ENCODE measurements at places on chromosomes 13 and 19. TPM values are rescaled to one million over a fixed set of nuclear protein-coding genes. Genes with fewer than 3 reads are reported as not detected.

GRCh38 chr19:13024126-13024950 is 29.1 kb downstream of the NFIX start:
- no peak for DNase-seq

- DNase-seq, result no peak
Measured at GRCh38 chr19:17618936-17619335, 63.5 kb downstream of the COLGALT1 start.

DNA sequence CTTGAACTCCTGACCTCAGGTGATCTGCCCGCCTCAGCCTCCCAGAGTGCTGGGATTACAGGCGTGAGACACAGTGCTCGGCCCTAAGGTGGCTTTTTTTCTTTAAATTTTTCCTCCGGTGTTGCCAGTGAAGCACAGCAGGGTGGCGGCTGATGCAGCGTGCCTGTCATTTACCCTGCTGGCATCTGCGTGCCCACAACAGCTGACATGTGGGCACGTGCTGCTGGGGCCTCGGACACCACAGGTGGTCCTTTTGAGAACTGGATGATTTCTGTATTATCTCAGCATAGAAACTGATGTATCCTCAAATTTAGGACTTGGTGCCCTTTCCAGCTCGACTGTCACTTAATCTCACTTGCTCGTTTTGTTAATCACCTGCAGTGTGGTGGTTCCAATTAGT is 31.2 kb upstream of the TEX29 start:
- DNase-seq, result no peak

GRCh38 chr13:113364901-113365582 is 1.1 kb upstream of the GRTP1 start:
- no peak for DNase-seq

- no peak for DNase-seq
Measured at GRCh38 chr19:50628551-50628950, 11.1 kb downstream of the SYT3 start.

- no peak for DNase-seq
Measured at GRCh38 chr13:113137691-113138298, 15.2 kb downstream of the F10 start.

DNA sequence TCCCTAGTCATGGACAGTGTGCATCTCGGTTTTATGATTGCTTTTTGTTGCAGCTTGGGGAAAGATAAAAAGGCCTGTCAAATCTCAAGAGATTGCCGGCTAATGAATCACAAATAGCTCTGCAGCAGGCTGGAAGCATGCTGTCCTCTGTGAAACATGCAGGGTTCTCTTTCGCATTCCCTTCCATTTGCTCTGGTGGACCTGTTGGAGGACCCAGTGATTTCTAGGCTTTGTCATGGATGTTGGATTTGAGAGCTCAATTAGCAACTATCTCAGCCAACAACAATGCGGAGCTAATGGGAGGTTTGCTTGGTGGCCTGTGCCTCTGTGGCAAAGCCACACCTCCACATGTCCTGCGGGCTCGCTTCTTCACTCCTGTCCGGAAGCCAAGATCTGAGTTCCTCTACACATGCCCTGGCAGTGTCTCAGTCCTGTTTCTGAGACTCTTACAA is 418.1 kb upstream of the ARGLU1 start:
- peak; percentile 18 for DNase-seq

GRCh38 chr19:38730470-38730730 is 13.9 kb downstream of the CAPN12 start:
- DNase-seq, result no peak

DNA sequence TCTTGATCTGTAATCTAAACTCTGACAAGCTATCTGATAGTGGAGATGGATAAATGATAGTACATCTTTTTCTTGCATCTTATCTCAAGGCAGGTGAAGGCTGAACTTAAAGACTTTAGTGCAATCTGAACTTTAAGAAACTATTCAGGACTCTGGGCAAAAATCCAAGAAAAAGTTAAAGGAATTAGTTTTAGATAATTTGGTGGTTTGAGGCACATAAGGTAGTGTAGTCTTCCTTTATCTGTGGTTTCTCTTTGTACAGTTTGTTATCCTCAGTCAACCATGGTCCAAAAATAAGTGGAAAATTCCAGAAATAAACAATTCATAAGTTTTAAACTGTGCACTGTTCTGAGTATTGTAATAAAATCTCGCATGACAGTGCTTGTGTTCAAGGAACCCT is 172.9 kb downstream of the UGGT2 start:
- no peak for DNase-seq

DNA sequence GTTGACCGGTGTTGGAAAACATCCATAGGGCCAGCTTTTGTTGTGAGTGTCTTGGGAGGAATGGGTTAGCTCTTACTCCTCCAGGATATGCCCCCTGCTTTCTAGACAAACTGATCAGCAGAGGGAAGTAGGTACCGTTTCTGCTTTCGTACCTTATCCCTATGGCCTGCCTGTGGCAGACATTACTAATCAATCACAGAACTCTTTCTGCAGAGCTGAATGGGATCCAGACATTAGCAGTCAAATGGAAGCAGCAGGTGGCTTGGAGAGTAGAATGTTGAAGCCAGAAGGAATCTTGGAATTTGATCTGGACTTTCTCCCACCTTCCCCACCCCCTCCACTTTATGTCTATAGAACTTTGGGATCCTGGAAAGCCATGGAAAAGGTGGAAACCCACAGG is 17.1 kb downstream of the NWD1 start:
- DNase-seq, result no peak

DNA sequence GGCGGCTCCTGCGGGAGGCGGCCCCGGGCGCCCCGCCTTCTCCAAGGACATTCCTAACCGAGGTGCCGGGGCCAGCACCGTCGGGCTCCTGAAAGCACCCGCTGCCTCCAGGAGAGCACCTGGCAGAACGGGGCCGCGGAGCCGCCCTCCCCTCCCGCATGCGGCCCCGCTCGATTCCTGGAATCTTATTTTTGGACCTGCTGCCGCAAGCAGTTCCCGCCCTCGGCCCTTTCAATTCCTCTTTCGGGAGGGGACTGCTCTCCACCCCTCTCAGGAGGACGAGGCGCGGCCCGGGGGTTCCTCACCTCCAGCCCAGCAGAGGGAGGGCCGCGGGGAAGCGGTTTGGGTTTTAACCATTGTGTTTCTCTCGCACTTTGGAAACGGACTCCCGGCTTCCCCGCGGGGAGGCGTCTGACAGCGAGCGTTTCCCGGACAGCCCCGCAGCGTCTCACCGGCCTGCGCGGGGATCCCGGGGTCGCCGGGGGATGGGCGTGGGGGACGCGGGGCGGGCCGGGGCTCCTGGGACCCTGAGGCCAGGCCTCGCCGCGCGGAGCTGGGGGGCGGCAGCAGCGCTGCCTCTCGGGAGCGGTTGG is 849 bp downstream of the GAS6 start:
- peak; percentile 68 for DNase-seq

DNA sequence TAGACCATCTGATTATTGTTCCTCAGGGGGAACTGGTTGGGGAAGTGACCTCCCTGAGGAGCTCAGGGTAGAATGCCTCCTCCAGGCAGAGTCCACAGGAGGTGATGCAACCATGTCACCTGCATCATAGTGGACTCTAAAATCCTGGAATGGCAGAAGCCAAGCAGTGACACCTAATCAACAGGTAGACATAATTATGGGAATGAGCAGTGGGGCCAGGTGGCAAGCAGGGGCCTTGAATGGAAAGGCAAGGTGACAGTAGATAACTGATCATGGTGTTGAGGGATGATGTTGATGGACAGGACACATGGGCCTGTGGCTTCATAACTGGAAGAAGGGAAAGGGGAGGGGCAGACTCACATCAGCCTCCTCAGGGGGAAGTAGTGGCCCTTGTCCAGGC is 27.3 kb upstream of the IRS2 start:
- DNase-seq, result no peak

The TMEM59L gene
- total RNA-seq, result 1.5 TPM

The NANOS3 gene
- total RNA-seq, result 1.3 TPM

The GGACT gene
- 1.8 TPM for total RNA-seq

The SRRM5 gene
- 0.30 TPM for total RNA-seq

The ZNF600 gene
- total RNA-seq, result 2.9 TPM
